ENCODE measurements at places on chromosomes 7 and 10.

GRCh38 chr7:21140622-21141021, 287.3 kb upstream of the SP4 start:
- DNase-seq = no peak

DNA sequence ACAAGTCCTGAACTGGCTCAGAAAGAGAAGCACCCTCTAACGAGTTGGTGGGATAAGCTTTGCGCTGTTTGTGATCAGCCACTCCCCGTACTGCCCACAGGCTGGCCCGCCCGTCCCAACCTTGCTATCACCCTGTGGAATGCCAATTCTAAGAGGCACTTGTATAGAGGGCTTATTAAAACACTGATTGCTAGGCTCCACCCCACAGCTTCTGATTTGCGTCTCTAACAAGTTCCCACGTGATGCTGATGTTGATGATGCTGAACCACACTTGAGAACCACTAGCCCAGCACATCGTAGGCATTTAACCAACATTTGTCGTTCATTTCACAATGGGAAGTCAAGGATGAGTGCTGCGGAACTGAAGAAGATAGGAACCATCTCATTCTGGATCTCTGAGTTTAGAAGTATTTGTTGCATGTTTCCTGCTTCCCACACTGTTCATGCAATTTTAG, 12.7 kb upstream of the GSAP start:
- no peak for DNase-seq

- no peak for DNase-seq
Measured at GRCh38 chr7:75739796-75740672, 1.3 kb upstream of the HIP1 start.

- no peak for DNase-seq
Measured at GRCh38 chr10:4353059-4353655, 472.9 kb upstream of the AKR1E2 start.

- DNase-seq = no peak
Measured at GRCh38 chr10:109820620-109821405, 102.5 kb downstream of the XPNPEP1 start.

Data from right lung (tissue), 10 donors.